ENCODE measurements at places on chromosomes 3 and 15. TPM values are rescaled to one million over a fixed set of nuclear protein-coding genes. Genes with fewer than 3 reads are reported as not detected.

DNA sequence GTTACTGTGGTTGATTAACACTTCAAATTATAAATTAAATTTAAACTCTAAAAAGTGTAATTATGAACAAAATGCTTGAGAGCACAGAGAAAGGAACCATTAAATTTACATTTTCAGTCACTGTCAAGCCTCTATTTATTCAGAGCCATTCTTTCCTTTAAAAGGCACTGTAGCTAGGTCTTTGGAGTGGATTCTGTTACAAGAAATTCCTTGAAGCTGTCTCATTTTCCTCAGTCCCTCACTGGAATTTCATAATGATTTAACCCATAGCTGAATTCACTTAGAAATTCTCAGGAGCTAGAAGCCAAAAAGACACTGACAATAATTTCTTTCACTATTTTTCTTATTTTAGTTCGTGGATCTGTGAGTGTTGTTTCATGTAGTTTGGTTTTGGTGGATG lies 81.2 kb upstream of the TCF12 start:
- H3K4me3 ChIP-seq: no peak overlapping the region
- H3K4me1 ChIP-seq: peaks cover 9% of the 10 kb centered on the region
- DNase-seq: no peak

- H3K36me3 ChIP-seq: peaks cover 3% of the 10 kb centered on the region
- no peak for DNase-seq
- peaks cover 2% of the 10 kb centered on the region for H3K4me1 ChIP-seq
- H3K27me3 ChIP-seq: no peaks in the 10 kb centered on the region
Observed at GRCh38 chr3:197809356-197810020, 18.4 kb downstream of the LRCH3 start.

- H3K4me1 ChIP-seq: no peaks in the 10 kb centered on the region
- H3K36me3 ChIP-seq: no peaks in the 10 kb centered on the region
- no peak for DNase-seq
- no peak overlapping the region for H3K4me3 ChIP-seq
Observed at GRCh38 chr3:87836026-87836425, 222.8 kb downstream of the CGGBP1 start.

- H3K4me3 ChIP-seq: no peak overlapping the region
- no peaks in the 10 kb centered on the region for H3K27me3 ChIP-seq
- H3K27ac ChIP-seq: no peak overlapping the region
- no peak for DNase-seq
Observed at GRCh38 chr3:35257641-35258040, 381.7 kb upstream of the ARPP21 start.

DNA sequence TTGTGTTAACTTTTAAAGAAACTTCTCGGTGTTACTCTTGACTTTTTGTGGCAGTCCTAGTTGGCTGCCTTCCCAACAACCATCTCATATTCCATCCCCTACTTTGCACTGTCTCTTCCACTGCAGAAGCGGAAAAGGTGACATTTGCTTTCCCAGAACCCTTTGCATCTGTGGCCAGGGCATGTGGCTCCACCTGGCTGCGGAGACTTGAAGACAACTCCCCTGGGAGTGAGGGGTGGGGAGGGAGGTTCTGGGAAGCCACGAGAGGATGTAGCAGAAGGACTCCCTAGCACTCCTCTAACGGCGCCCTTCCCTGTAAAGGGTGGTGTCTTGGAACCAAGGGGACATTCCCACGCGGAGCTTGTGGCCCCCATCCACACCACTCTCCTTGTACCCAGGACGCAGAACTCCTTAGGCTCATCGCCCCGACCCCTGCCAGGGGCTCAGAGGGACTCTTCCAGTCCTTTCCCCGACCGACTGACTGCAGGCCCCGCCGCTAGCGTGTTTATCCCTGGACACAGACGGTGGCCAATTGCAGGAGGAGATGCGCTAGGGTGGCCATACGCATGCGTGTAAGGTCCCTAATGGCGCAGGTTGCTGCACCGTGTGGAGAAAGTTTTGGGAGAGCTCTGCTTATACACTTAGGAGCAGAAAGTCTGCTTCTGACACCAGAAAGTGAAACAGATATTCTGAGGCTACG lies 33.2 kb upstream of the SECISBP2L start:
- H3K27ac ChIP-seq: no peak overlapping the region
- no peak overlapping the region for H3K4me3 ChIP-seq
- no peaks in the 10 kb centered on the region for H3K4me1 ChIP-seq
- H3K36me3 ChIP-seq: no peaks in the 10 kb centered on the region
- no peak for DNase-seq

DNA sequence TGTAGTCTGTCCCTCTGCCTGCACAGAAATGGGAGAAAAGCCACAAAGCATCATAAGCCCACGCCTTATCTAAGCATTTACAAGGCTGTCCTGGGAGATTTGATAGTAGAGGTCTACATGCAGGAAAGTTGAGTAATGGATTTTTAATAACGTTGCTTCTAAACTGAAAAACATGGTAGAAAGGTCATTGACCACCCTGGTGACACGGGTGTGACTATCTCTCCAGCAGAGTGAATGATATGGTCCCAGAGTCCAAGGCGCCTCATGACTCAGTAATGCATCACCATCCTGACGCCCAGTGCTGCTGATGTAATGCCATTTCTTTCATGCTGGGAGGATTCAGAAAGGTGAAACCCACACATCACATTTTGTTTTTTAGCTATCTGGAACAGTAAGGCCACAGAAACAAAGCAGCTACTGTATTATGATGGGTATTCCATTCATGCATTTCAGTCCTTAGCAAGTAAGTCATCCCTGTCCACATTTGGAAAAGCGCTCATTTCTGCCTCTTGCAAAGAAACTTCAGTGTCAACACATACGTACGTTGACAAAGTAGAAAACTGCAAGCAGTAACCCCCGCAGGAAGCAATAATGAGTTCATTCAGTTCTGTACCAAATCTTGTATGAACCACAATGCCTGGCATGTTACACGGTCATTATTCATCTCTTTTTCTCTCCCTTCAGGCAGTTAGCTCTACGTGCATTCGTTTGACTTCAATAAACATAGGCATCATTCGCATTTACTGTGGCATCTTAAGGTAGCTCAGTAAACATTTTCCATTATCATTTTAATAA lies 483.5 kb downstream of the GABRG3 start:
- H3K27ac ChIP-seq: no peak overlapping the region
- H3K36me3 ChIP-seq: no peaks in the 10 kb centered on the region
- no peaks in the 10 kb centered on the region for H3K27me3 ChIP-seq
- H3K4me3 ChIP-seq: no peak overlapping the region
- no peak for DNase-seq
- H3K4me1 ChIP-seq: no peaks in the 10 kb centered on the region

- DNase-seq: no peak
- H3K4me3 ChIP-seq: no peak overlapping the region
- H3K4me1 ChIP-seq: no peaks in the 10 kb centered on the region
- H3K36me3 ChIP-seq: peaks cover 78% of the 10 kb centered on the region
- H3K27ac ChIP-seq: no peak overlapping the region
Observed at GRCh38 chr3:194661946-194662345, 10.0 kb downstream of the LSG1 start.

DNA sequence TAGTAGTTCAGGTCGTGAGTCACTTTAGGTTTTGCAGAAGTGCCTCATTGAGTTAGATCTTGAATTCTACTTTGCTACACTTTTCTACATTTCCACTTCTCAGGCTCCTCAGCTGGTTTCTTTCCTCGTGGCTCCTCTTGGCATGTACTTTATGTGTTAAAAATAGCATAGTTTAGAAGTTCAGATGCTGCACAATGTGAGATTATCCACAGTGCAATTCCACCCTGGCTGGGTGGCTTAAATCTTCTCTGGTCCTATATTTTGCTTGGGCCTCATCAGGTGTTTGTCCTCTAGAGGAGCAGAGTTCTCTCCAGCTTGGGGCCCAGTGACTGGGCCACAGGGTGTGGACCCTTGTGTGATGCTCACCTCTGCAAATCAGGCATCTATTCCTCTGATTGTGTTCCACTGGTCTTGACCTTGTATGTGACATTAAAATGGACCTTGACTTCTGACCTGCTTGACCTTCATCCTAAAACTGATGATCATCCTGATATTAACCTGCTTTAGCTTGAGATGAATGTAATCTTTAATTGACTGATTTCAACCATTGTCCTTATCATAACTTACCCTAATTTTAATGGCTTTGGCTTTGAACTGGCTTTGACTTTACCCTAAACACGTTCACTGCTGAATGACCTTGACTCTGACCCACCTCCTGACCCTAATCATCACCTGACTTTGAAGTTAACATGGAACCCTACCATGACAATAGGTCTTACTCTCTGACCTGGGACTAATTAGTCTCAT lies 63.9 kb upstream of the ACAD9 start:
- no peak overlapping the region for H3K4me3 ChIP-seq
- peaks cover 48% of the 10 kb centered on the region for H3K36me3 ChIP-seq
- no peaks in the 10 kb centered on the region for H3K27me3 ChIP-seq
- no peak for DNase-seq

DNA sequence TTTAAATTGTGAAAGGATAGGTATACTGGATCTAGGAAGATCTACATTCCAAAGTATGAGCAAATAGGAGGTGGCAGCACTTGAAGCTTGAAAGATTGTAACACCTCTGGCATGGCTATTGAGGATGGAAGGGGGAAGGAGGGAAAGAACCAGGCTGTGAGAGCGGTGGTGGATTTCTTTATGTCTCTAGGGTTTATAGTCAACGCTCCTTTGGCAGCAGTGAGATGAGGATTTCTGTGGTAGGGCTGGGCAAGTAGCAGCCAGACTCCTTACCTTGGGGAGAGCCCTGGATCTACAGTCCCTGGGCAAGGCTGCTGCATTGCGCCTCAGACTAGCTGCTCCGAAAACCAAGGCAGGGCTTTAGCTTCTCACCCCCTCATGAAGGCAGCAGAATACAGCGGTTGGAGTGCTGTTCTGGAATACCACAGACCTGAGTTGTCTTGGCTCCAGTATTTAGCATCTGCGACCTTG lies 53.2 kb downstream of the MEF2A start:
- no peaks in the 10 kb centered on the region for H3K36me3 ChIP-seq
- H3K4me3 ChIP-seq: no peak overlapping the region
- DNase-seq: no peak
- H3K27ac ChIP-seq: no peak overlapping the region
- H3K27me3 ChIP-seq: no peaks in the 10 kb centered on the region

GRCh38 chr3:82088749-82089148 lies 327.3 kb upstream of the GBE1 start:
- no peak overlapping the region for H3K4me3 ChIP-seq
- DNase-seq: no peak
- H3K27me3 ChIP-seq: no peaks in the 10 kb centered on the region
- peaks cover 5% of the 10 kb centered on the region for H3K4me1 ChIP-seq
- no peak overlapping the region for H3K27ac ChIP-seq

- no peak overlapping the region for H3K4me3 ChIP-seq
- peaks cover 26% of the 10 kb centered on the region for H3K36me3 ChIP-seq
- no peak overlapping the region for H3K27ac ChIP-seq
- H3K27me3 ChIP-seq: no peaks in the 10 kb centered on the region
Observed at GRCh38 chr3:129503471-129504291, 24.8 kb upstream of the RHO start.

DNA sequence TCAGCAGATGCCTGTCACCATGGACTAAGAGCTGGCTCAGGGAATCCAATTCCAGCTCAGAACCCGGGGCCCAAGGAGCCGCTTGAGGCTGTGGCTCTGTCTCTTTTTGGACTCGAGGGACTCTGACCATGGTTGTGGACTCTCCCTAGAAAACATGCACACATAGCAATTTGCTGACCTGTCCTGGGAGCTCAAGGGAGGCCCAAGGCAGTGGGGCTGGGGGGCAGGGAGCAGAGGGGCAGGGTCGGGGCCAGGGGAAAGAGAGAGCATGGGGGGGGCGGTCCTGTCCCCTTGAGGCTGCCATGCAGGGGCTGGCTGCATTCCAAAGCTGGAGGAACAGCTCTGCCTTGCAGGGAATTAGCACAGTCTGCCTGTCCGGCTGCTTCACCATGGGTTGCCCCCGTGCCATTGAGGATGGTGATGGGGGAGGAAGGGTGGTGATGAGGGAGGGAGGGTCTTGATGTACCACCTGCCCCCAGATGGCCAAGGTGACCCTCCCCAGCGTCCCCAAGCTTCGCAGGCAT lies 190.1 kb downstream of the GOLGA6L6 start:
- DNase-seq: no peak
- H3K4me1 ChIP-seq: no peaks in the 10 kb centered on the region
- no peak overlapping the region for H3K4me3 ChIP-seq

DNA sequence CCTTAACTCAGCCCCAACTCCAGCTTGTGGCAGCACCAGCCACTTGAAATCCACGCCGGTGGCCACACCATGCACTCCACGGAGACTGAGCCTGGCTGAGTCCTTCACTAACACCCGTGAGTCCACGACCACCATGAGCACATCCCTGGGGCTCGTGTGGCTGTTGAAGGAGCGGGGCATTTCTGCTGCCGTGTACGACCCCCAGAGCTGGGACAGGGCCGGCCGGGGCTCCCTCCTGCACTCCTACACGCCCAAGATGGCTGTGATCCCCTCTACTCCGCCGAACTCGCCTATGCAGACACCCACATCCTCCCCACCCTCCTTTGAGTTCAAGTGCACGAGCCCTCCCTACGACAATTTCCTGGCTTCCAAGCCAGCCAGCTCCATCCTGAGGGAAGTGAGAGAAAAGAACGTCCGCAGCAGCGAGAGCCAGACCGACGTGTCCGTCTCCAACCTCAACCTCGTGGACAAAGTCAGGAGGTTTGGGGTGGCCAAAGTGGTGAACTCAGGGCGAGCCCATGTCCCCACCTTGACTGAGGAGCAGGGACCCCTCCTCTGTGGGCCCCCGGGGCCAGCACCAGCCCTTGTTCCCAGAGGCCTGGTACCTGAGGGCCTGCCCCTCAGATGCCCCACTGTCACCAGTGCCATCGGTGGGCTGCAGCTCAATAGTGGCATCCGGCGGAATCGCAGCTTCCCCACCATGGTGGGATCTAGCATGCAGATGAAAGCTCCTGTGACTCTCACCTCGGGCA lies 42.9 kb downstream of the CCK start:
- H3K36me3 ChIP-seq: peaks cover 25% of the 10 kb centered on the region
- no peak overlapping the region for H3K4me3 ChIP-seq
- no peak overlapping the region for H3K27ac ChIP-seq
- H3K4me1 ChIP-seq: no peaks in the 10 kb centered on the region

GRCh38 chr15:80712956-80713355 lies 17.8 kb downstream of the ABHD17C start:
- H3K4me3 ChIP-seq: no peak overlapping the region
- H3K4me1 ChIP-seq: no peaks in the 10 kb centered on the region
- DNase-seq: no peak
- peaks cover 3% of the 10 kb centered on the region for H3K36me3 ChIP-seq

The ATG7 gene
- polyA plus RNA-seq: 29.5 TPM

The ST3GAL6 gene
- 16.3 TPM for polyA plus RNA-seq

The SPTSSB gene
- polyA plus RNA-seq: 0.07 TPM

The CFAP100 gene
- polyA plus RNA-seq: not detected

The PIERCE2 gene
- 2.9 TPM for polyA plus RNA-seq

The RETNLB gene
- polyA plus RNA-seq: not detected
